ENCODE measurements at places on chromosomes 3 and 15. TPM values are rescaled to one million over a fixed set of nuclear protein-coding genes. Genes with fewer than 3 reads are reported as not detected.

The BCL2A1 gene
- total RNA-seq: 6.5 TPM

The DAZL gene
- not detected for total RNA-seq

The TUSC7 gene
- not detected for total RNA-seq

The GOLGA6L7 gene
- total RNA-seq: not detected

The SST gene
- not detected for total RNA-seq

The TMCO5A gene
- not detected for total RNA-seq

The AADAC gene
- total RNA-seq: 0.33 TPM

The GABRG3 gene
- total RNA-seq: not detected

The A4GNT gene
- not detected for total RNA-seq

The GCHFR gene
- 2.0 TPM for total RNA-seq

The C3orf22 gene
- not detected for total RNA-seq

The AADACL2 gene
- total RNA-seq: not detected

The SLC22A13 gene
- total RNA-seq: 1.2 TPM

The UMPS gene
- 34.2 TPM for total RNA-seq

The TEX55 gene
- total RNA-seq: not detected

The ZNF860 gene
- total RNA-seq: 1.0 TPM

The MELTF gene
- 4.9 TPM for total RNA-seq

The TMC3 gene
- total RNA-seq: not detected

The CELF6 gene
- 0.15 TPM for total RNA-seq

The ADGRG7 gene
- total RNA-seq: not detected

The GABRR3 gene
- not detected for total RNA-seq

The ANO10 gene
- 76.3 TPM for total RNA-seq
